ENCODE measurements at places on chromosomes 3 and 15. TPM values are rescaled to one million over a fixed set of nuclear protein-coding genes. Genes with fewer than 3 reads are reported as not detected.
A peak's percentile ranks its signal among the peaks of the same experiment; 100 is the strongest.

- peak overlapping the region; percentile 60 for H3K4me3 ChIP-seq
- no peaks in the 10 kb centered on the region for H3K27me3 ChIP-seq
- H3K27ac ChIP-seq: peak overlapping the region; percentile 16
- DNase-seq: no peak
- peaks cover 22% of the 10 kb centered on the region for H3K4me1 ChIP-seq
- no peaks in the 10 kb centered on the region for H3K36me3 ChIP-seq
Measured at GRCh38 chr3:52537726-52538421, 1.5 kb downstream of the UQCC5 start.

- H3K4me3 ChIP-seq: no peak overlapping the region
- no peaks in the 10 kb centered on the region for H3K27me3 ChIP-seq
- H3K36me3 ChIP-seq: no peaks in the 10 kb centered on the region
- no peak overlapping the region for H3K27ac ChIP-seq
Measured at GRCh38 chr15:57527382-57528091, 64.2 kb upstream of the MYZAP start.

- H3K4me1 ChIP-seq: no peaks in the 10 kb centered on the region
- H3K27me3 ChIP-seq: no peaks in the 10 kb centered on the region
- DNase-seq: no peak
Measured at GRCh38 chr3:30970183-30970582, 75.7 kb upstream of the GADL1 start.

- no peaks in the 10 kb centered on the region for H3K4me1 ChIP-seq
- DNase-seq: no peak
- H3K27me3 ChIP-seq: no peaks in the 10 kb centered on the region
- no peak overlapping the region for H3K27ac ChIP-seq
- no peak overlapping the region for H3K4me3 ChIP-seq
- H3K36me3 ChIP-seq: no peaks in the 10 kb centered on the region
Measured at GRCh38 chr3:4849136-4849535, 130.1 kb upstream of the BHLHE40 start.

- no peaks in the 10 kb centered on the region for H3K36me3 ChIP-seq
- no peaks in the 10 kb centered on the region for H3K27me3 ChIP-seq
- H3K4me1 ChIP-seq: no peaks in the 10 kb centered on the region
- no peak for DNase-seq
Measured at GRCh38 chr3:10524270-10524669, 18.9 kb upstream of the ATP2B2 start.

DNA sequence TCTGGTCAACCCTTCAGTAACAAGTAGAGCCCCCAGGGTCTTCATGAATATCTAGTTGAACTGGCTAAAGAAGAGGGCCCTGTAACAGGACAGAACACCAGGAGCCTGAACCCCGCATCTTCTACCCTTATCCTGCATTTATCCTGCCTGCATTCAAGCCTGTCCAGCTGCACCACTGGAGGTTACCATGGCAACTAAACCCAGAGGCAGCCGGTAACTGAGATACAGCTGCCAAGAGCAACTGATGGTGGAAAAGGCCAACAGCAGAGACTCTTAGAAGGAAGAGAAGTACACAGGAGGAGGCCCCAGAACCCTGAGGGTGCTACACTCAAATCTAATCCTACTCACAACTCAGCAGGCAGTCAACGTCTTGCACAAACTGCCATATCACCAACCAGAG lies 3.7 kb upstream of the PRKAR2A start:
- peak; percentile 17 for DNase-seq
- no peaks in the 10 kb centered on the region for H3K36me3 ChIP-seq
- no peaks in the 10 kb centered on the region for H3K4me1 ChIP-seq
- H3K27me3 ChIP-seq: no peaks in the 10 kb centered on the region
- H3K27ac ChIP-seq: no peak overlapping the region

DNA sequence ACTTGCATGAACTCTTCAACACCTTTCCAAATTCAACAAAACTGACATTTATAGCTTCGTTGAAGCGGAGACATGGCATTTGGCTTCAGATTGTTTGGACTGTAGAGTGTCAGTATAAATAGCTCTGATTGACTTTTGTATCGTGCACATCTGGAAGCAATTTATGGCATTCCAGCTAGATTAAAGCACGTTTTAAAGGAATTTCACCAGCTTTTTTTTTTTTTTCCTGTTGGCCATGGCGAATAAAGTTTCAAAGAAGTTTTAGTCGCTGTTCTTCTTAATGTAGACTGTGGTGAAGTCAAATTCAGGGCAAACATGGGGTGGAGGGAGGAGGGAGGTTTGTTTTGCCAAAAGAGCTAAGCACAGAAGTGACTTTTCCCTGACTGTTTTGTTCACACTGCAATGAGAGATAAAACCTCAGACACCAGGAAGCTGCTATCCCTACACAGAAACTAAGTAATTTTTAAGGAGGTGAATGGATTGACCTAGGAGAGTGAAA lies 391.0 kb upstream of the RARB start:
- H3K27ac ChIP-seq: no peak overlapping the region
- no peaks in the 10 kb centered on the region for H3K36me3 ChIP-seq
- no peaks in the 10 kb centered on the region for H3K27me3 ChIP-seq
- H3K4me1 ChIP-seq: no peaks in the 10 kb centered on the region
- DNase-seq: no peak
- H3K4me3 ChIP-seq: no peak overlapping the region

- DNase-seq: no peak
- no peak overlapping the region for H3K4me3 ChIP-seq
- no peaks in the 10 kb centered on the region for H3K27me3 ChIP-seq
- H3K36me3 ChIP-seq: no peaks in the 10 kb centered on the region
Measured at GRCh38 chr3:130839813-130840212, 54.1 kb upstream of the ATP2C1 start.

DNA sequence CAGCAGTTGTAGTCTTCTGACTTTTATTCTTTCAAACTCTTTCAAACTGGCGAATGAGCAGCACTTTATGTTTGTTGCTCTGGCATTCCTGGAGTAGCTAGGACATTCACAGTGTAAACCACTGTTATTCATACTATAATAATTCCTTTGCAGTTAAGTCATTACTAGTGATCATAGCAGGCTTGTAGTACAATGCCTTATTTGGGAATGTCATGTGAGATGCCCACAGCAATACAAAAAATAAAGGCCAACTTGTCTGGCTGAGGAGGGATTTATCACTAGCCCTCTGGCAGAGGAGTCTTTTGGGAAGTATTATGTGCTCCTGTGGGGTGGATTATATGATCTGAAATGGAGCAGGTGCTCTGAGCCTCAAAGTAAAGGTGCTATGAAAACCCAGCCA lies 197.2 kb downstream of the VGLL3 start:
- no peaks in the 10 kb centered on the region for H3K36me3 ChIP-seq
- no peaks in the 10 kb centered on the region for H3K4me1 ChIP-seq
- DNase-seq: no peak
- H3K27me3 ChIP-seq: no peaks in the 10 kb centered on the region

GRCh38 chr3:68972358-68972979 lies 40.1 kb upstream of the TAFA4 start:
- H3K4me1 ChIP-seq: peaks cover under 1% of the 10 kb centered on the region
- no peaks in the 10 kb centered on the region for H3K27me3 ChIP-seq
- peak; percentile 51 for DNase-seq
- H3K36me3 ChIP-seq: no peaks in the 10 kb centered on the region
- H3K27ac ChIP-seq: no peak overlapping the region

NT5DC2 gene
- 73.0 TPM for total RNA-seq

QRICH1 gene
- total RNA-seq: 82.8 TPM

ATP13A4 gene
- total RNA-seq: 0.51 TPM

THSD4 gene
- 22.5 TPM for total RNA-seq

UBA7 gene
- 58.5 TPM for total RNA-seq
